ENCODE measurements at places on chromosomes 6 and 20.
A peak's percentile ranks its signal among the peaks of the same experiment; 100 is the strongest.

GRCh38 chr6:156686301-156686994, 90.7 kb upstream of the ARID1B start:
- DNase-seq = peak; percentile 40

- no peak for DNase-seq
Measured at GRCh38 chr6:35419417-35419816, 32.7 kb upstream of the FANCE start.

DNA sequence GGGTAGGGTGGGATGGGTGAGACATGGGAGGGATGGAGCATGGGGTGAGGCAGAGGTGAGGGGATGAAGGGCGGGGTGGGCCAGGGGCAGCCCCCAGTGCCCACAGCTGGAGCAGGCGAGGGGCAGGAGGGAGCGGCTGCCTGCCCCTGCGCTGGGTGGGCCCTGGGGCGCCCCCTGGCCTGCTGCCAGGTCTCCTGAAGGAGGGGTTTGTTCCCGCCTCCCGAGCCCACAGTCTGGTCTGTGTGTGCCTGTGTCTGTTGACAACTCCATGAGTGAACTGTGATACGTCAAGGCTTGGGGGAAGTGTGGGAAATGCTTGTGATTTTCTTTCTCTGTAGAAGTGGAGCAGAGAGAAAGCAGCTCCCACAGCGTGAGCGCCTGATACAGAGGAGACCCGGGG, 10.9 kb upstream of the MRGBP start:
- no peak for DNase-seq

GRCh38 chr6:158808941-158809678, 10.1 kb downstream of the EZR start:
- DNase-seq = peak; percentile 18

DNA sequence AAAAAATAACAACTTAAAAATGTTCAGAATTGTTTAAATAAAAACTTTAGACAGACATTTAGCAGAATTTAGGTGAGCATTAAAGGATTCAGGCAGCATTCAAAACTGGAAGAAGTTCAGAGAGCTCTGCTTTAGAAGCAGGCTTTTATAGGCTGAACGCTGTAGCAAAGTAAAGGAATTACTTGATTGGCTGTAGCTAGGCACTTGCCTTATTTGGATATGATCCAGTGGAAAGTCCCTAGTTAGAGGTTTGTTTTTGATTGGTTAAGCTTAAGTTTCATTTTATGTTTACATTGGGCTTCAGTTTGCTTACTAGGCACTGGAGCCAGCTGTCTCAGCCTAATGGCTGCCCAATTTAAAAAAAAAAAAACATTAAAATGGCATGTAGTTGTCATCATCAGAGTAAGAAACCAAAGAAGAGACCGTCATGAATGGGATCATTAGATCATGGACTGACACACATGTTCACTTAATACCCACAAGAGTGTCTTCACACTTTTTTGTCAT, 65.1 kb downstream of the CBFA2T2 start:
- peak; percentile 91 for DNase-seq

- DNase-seq = no peak
Measured at GRCh38 chr6:12295558-12296254, 5.5 kb downstream of the EDN1 start.

DNA sequence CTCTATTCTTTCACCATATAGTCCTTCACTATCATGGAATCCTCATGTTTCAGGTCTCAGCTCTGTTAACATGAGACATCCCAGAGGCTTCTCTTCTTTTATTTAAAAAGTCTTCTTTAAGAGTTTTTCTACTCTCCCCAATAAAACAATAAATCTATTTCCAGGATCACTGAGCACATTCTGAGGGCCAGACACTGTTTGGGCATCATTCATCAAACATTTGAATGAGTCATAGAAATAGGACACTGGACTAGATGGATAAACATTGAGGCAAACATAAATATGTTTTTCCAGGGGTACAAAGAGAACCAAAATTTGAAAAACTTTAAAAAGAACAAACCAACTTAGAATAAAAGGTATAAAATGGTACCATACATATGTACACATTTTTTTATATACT, 554.4 kb downstream of the KIF16B start:
- no peak for DNase-seq

GRCh38 chr6:13696226-13696625, 15.4 kb downstream of the RANBP9 start:
- DNase-seq = no peak

DNA sequence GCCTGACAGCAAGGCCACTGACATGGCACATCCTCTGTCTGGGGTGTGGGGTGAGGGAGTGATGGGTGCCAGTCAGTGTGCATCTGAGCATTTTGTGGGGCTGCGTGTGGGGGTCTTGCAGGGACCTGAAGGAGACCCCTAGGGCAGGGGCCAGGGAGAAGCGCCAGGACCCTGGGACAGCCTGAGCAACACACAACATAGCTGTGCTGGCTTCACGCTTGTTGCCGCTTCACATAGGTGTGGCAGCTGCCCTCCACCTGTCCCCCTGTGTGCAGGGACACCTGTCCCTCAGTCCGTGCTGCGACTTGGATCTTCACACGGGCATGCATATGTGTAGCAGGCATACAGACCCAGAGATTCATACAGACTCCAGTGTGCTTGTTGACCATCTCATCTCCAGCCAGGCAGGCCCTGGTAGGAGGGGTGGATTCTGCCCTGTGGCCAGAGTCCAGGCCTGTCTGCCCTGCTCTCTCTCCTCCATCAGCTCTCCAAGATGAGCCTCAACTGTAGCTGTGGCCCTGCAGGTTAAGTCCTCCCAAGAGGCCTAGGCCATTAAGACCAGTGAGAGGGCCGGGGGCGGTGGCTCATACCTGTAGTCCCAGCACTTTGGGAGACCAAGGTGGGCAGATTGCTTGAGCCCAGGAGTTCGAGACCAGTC, 3.2 kb upstream of the NPBWR2 start:
- DNase-seq = no peak

DNA sequence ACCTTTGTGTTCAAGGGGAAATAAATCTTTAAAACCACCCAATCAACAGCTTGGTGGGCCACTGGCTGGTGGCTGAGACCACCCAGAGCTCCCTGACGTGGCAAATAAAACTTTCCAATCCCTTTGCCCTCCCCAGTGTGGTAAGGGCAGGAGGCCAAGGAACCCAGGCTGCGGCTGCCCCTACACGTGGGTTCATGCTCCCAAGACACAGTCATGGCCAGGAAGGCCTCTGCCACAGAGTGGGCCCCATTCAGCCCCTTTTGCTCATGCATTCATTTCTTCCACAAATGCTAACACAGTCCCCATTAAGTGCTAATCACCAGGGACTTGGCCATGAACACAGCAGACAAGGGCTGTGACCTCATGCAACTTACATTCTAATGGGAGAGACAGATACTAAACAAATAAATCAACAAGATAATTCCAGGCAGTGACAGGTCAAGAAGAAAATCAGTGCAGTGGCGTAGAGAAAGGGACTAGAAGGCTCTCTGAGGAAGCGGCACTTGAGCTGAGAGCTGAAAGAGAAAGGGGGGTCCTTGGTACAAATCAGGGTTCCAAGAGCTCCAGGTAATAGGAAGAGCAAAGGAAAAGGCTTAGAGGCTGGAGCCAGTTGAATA, 13.8 kb downstream of the PREX1 start:
- DNase-seq = no peak

- no peak for DNase-seq
Measured at GRCh38 chr6:159002432-159003155, 2.6 kb upstream of the RSPH3 start.

- no peak for DNase-seq
Measured at GRCh38 chr20:60107621-60108390, 149.6 kb downstream of the CDH26 start.

DNA sequence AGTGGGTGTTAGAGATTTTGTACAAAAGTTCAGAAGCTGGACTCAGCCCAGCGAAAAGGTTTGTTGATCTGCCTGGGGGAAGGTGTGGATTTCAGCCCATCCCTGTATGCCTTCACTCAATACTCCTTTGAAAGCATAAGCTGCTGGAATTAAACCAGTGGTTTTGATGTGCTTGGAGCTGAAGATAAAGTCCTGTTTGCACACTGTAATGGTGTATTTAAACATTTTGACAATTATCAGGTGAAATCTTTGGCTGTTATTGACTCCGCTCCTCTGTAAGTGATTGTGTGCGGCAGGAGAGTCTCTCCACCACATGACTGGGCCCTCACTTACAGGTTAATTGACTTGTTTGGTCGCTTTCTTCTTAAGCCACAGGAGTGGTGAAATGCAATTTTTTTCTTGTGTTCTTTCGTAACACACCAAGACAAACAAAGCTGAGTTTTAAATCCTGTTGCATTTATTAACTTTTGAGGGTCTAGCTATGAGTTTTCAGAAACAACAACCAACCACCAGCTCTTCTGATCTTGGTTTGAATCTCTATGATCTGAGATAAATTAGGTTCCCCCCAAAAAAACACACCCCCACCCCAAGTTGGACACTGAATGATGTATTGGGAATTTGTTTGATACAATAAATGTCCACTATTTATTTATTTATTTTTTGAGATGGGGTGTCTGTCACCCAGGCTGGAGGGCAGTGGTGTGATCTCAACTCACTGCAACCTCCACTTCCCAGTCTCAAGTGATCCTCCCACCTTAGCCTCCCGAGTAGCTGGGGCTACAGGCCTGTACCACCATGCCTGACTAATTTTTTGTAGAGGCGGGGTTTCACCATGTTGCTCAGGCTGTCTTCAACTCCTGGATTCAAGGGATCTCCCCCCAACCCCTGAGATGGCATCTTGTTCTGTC, 46.3 kb upstream of the NCOA3 start:
- no peak for DNase-seq

- no peak for DNase-seq
Measured at GRCh38 chr6:130853555-130854183, 26.5 kb downstream of the SMLR1 start.

DNA sequence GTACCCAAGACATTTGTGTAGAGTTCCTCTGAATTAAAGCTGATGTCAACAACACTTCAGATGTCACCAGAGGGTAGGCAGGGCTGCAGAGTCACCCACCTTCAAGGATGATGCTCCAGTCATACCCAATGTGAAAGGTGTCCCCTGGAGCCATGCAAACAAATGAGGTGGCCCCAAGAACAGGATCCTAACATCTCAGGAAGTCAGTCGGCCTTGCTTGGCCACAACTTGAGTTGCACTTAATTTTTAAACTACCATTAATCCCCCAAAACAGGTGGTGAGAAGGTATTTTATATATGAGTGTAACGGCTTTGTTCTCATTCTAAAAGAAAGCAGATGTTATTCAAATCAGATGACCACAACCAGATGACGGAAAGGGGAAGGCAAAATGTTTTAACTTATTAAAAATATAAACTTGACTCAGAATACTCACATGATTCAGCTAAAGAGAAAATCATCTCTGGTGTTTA, 21.1 kb upstream of the SERPINB1 start:
- no peak for DNase-seq

GRCh38 chr6:90478789-90479602, 107.9 kb downstream of the MAP3K7 start:
- DNase-seq = peak; percentile 72

- no peak for DNase-seq
Measured at GRCh38 chr6:48844696-48845095, 618.4 kb downstream of the MMUT start.

- DNase-seq = peak; percentile 81
Measured at GRCh38 chr20:60573003-60573680, 614.9 kb downstream of the CDH26 start.

DNA sequence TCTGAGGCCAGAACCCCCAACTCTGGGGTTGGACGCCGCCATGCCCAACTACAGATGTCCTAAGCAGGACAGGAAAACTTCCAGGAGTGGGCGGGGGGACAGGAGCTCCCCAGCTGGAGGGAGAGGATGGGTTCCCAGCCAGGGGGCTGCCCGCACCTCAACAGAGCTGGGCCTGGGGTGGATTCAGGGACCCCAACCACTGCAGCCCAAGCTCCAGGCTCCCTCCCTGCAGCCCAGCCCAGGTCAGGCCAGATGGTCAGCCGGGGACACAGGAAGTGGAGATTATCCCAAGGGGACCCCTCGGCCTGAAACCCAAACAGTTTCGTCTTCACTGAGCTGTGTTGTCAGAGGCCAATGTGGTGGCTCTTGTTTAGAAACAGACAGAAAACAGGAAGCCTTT, 9.4 kb downstream of the LAMA5 start:
- no peak for DNase-seq

DNA sequence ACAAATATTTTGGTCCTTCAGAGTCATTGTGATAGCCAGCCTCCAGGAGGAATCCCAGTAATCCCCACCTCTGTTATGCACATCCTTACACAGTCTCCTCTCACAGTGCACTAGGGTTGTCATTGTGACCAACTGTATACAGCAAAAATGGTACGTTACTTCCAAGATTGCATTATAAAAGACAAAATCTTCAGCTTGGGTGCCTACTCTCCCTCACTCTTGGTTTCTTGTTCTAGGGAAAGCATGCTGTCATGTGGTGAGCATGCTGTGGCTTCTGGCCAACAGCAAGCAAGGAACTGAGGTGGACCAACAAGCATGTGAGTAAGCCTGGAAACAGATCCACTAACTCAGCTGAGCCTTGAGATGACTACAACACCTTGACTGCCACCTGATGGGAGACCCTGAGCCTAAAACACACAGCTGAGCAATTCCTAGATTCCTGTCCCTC, 130.1 kb upstream of the DST start:
- no peak for DNase-seq

- DNase-seq = no peak
Measured at GRCh38 chr6:55704421-55704820, 125.4 kb upstream of the HMGCLL1 start.

DNA sequence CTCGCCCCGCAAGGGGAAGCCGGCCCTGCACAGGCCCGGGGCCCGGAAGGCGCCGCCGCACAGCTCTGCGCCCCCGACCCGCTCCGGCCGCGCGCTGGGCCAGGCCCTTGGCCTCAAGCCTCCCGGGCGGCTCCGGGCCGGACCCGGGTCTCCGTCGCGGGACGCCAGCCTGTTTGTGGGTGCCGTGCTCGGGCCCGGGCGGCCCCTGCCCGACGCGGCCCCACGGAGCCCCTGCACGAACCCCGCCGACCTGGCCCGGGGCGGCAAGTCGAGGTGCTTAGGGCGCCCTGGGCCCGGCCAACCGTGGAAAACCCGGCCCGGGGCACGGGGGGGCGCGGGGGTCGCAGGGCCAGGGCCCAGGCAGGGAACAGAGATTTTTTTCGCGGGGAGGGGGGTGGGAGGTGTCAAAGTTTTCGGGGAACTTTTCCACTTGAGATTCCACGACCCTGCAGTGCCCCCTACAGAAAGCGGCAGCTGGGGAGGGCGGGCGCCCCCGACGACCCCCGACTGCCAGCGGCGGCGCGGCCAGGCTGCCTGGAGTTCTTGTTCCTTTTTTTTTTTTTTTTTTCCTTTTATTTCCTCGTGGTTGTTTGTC, 805 bp upstream of the STX16 start:
- DNase-seq = no peak

- DNase-seq = no peak
Measured at GRCh38 chr6:166515072-166515810, 71.2 kb downstream of the RAMACL start.

GRCh38 chr6:107344383-107344782, 115.0 kb downstream of the PDSS2 start:
- no peak for DNase-seq

Measured in COR-L47 (cell line).